ENCODE measurements at places on chromosomes 12 and 14.

GRCh38 chr14:102080183-102081080 lies 6.4 kb downstream of the HSP90AA1 start:
- DNase-seq, result no peak

- DNase-seq, result no peak
These were observed 439.5 kb downstream of the CCER1 start for GRCh38 chr12:90515199-90516175.

- no peak for DNase-seq
These were observed 93.3 kb downstream of the DAAM1 start for GRCh38 chr14:59281609-59282377.

DNA sequence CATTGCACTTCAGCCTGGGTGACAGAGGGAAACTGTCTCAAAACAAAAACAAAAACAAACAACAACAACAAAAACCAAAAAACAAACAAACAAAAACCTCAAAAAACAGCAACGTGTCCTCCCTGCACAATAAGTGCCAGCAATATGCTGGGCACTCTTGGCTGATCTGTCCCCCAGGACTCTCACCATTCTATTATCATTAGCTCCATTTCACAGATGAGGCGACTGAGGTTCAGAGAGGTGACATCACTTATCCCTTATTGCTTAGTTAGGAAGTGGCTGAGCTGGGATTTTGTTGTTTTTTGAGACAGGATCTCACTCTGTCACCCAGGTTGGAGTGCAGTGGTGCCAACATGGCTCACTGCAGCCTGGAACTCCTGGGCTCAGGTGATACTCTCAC lies 33.0 kb upstream of the CCDC63 start:
- no peak for DNase-seq

DNA sequence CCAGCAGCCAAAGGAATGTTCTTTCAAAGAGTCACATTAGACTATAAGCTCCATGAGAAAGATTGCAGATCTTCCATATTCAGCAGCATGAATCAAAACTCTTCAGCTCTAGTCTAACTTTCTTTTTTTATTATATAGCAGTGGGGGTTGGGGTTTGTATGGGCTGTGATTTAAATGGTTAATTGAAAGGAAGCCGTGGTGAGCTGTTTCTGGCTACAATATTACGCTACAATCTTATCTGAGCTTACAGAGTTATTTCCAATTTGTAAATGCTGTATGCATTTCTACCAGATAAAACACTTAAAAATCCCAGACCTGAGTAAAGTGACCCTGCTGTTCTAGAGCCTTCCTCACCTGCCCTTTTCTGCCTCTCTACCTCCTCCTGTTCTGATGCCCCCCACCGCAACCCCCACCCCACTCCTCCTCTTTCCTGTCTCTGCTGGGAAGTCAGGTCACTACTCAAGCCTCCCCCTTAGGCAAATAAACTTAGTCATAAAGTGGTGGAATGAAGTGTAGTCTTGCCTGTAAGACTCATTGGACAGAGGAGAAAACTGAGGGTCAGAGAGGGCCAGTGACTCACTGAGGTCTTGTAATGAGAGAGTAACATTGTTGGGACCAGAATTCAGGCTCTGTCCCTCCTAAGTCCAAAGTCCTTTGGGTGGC lies 1089.5 kb downstream of the BCL11B start:
- no peak for DNase-seq

- DNase-seq, result no peak
These were observed 33.3 kb downstream of the DIO3 start for GRCh38 chr14:101594511-101595148.

DNA sequence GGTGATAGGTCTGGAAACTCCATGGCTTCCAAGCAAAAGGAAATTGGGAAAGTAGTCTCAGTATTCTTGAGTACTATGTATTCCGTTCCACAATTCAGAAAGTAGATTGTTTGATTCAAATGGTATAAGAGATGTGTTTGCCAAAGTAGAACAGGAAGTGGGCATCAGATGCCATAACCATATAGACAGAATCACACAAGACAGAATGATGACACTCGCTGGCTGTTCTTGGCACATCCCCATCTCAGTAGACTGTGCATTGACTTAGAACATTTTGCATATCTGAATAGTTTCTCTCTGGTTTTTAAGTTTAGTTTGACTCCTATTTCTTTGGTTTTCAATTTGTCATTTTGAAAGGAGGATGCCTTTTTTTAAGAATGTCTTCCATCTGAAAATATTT lies 221.1 kb upstream of the RGS6 start:
- no peak for DNase-seq

DNA sequence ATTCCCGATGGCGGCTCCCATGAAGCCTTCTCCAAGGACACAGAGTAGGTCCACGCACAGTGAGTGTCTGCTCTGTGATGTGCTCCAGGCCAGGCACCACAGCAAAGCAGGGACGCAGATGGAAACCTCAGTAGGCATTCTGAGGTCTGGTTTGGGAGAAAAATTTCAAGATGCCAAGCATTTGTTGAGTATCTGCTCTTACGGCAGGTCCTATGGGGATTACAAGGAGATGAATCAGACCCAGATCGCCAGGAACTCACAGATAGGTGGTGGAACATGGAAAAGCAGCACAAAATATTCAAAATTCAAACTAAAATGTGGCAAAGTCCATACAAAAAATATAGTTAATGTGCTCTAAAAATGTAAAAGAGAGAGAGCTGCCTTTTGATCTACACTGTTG lies 684.9 kb upstream of the TMEM132C start:
- DNase-seq, result no peak

- DNase-seq, result no peak
These were observed 68.4 kb upstream of the ASPG start for GRCh38 chr14:104016873-104017650.

- DNase-seq, result no peak
These were observed 9.1 kb downstream of the RAB2B start for GRCh38 chr14:21467616-21468015.

DNA sequence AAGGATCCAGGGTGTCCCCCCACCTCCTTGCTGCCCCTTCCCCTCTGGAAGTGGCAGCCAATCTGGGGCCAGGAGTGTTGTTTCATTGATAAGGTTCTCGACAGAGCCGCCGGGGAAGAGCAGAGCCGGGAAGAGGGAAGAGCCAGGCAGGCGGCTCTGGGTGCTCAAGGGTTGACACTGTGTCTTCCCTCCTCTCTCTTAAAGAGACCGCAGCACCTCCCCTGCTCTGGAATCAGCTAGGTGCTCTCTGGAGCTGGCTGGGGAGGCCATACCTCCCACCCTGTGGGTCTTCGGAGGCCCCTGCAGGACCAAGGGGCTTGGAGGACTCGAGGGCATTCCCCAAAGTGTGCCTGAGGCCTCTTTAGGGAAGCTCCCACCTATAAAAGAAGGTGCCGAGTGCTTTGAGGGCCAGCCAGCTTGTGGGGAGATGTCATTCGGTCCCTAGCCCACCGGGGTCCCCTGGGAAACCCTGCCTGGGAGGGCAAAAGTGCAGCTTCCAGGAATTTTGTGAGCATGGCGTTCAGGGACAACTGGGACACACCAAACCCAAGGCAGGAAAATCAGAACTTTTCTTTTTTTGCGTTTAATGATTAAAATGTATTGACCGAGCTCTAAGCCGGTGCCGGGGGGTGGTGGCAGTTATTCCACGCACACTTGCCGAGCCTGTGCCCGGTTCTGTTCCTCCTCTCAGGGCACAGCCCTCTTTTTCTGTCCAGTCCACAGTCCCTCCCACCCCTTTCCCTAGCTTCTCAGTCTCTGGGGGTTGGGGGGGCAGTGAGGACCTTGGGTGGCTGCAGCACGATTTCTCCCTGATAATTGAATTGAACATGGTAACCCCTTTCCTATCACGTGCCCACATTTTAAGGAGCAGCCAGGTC lies 3.0 kb downstream of the SETD1B start:
- DNase-seq, result no peak

DNA sequence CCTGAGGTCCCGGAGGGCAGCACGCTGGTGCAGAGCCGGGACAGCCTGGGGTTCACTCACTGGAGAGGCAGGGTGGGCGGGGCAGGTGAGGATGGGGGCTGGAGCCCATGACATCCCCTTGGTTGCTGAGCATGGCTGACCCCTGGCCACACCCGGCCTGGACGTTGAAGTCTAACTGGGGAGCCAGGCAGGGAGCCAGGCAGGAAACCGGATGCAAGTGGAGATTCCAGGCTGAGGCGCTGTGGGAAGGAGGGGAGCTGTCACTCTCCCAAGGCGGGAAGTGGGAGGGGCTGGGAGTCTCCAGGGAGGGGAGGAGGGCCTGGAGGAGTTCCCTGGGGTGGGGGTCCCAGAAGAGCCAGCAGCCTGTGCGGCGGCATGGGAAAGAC lies 7.7 kb upstream of the INF2 start:
- peak; percentile 91 for DNase-seq

DNA sequence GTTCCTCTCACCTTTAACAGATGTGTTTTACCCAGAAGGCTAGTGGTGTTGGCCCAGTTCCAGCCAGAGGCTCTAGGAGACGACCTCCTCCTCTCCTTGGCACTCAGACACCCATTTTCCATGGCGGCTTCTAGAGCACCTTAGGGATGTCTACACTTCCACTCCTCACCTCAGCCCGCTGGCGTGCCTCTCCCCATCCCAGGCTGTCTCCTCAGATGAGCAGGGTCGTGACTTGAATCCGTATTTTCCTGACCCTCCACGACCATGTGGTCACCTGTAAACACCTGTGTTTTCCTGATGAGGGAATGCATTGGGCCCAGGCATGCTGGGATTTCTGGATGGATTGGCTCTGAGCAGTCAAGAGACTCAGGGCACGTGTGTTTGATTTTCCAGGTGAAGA lies 21.8 kb upstream of the RIN3 start:
- DNase-seq, result no peak

DNA sequence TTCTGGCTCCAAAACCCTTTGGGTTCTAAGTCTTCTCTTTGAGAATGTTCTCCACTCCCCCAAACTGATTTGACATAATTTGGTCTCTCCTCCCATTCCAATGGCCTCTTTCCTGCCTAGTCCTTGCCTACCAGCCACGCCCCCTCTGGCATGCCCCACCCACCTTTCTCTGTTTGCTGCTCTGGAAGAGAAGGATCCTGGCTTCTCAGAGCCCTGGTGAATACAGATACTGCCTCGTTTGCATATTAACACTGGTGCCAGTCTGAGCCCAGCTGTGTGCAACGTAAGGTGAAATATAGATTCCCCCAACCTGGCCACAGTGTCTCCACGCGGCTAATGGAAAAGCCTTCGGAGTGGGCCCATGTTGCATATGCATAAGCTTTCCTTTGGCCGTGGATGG lies 79.7 kb downstream of the PAPOLA start:
- DNase-seq, result no peak

- no peak for DNase-seq
These were observed 139.0 kb downstream of the SYNE2 start for GRCh38 chr14:63991833-63992232.

- no peak for DNase-seq
These were observed 70.2 kb downstream of the DACT1 start for GRCh38 chr14:58707949-58708348.

- no peak for DNase-seq
These were observed 29.0 kb downstream of the ATF7IP start for GRCh38 chr12:14394317-14395073.

DNA sequence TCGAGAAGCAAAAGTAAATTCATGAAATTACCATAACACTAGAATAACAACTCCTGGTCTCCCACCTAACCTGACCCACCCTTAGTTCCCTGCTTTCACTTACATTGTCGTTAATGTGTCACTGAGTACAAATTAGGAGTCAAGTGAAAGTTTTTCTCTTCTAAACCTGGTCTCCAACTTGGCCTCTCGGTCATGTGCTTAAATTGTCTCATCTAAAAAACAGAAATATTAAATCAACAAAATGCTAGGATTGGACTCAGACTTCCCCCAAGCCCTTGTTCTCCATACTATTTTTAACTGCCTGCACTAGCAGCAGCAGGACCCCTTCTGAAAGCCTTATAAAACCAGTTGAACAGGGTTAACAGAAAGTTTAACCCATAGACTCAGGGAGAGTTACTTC lies 1.8 kb upstream of the BTG1 start:
- no peak for DNase-seq

GRCh38 chr14:68473794-68474193 lies 319.1 kb downstream of the ZFP36L1 start:
- DNase-seq, result no peak

GRCh38 chr12:39044754-39045153 lies 139.4 kb upstream of the CPNE8 start:
- no peak for DNase-seq

DNA sequence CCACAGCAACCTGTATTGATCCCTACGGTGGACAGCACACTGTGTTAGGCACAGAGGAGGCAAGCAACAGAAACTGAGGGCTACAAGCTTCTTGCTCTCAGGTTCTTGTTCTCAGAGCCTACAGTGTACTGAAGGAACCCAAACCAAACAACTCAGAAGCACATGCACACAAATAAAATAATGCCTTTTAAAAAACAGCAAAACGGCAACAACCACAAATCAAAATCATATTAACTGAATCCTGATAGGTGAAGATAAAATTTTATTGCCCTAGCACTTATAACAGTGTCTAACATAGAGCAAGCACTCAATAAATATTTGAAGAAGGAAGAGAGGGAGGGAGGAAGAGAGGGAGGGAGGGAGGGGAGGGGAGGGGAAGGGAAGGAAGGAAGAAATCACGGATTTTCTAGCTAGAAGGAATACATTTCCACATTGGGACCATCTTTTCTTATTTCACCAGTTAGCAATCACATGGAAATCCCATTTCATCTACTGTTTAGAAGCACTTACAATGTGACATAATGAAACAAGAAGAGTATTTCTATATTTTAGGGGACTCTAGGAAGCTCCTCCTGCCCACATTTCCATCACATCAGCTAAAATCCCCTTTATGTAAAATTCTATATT lies 27.2 kb downstream of the DMAC2L start:
- DNase-seq, result no peak

DNA sequence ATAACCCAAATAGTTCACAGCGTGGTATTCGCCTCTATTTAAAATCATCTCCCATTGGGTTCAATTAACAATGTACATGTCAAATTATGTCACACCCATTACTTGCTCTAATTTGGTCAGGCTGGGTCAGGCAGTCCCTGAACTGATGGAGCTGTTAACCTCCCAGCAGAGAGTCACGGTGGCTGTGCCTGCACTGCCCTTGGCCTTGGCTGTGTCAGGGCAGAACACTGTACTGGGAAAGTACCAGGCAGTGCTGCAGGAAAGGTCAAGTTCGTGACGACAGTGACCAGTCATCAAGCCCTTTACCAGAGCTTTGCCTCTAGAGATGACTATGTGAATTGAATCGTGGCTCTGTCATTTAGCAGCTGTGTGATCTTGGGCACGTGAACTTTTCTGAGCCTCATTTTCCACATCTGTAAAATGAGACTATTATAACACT lies 100.0 kb downstream of the ARF6 start:
- DNase-seq, result no peak

DNA sequence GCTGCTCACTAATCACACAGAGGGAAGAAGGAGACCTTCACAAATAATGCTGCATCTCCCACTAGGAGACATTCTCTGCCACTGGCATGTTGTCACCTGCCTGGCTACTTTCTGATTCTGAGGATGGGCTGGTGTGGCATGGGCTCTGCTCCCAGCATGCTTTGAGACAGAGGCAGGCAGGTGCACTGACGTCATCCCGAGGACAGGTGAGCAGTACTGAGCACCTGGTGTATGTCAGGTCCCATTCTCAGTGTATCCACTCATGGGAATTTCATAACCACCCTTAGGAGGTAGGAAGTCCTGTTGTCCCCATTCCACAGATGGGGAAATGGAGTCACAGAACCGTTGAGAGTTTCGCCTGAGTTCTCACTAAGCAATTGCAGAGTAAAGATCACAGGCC lies 597.9 kb downstream of the VRK1 start:
- no peak for DNase-seq
